ENCODE measurements at places on chromosomes 13 and 19.

DNA sequence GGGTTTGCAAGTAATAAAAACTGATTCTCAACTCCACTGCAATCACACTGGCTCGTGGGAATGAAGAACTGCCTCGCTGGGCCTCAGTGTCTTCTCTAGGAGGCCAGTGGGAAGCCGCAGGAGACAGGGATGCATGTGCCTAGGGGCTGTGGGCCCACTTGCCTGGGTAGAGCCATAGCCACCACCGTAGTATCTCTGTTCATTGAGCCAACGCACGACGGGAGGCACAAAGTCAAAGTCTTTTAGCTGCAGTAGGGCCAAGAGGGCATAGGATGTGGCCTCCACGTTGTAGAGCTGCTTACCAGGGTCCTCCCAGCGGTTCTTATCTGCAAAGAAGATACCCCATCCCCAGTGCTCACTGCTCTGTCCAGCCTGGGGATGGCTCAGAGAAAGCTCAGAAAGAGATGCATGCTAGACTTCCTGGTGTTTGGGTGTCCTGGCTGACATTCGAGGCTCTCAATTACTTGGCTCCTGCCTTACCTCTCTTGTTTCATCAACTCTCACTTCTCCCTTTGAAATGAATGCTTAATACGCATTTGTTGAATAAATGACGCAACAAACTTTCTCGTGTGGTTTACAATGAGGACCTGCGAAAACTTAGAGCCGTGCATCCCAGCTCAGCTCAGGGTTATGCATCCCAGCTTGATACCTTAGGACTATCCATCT is 16.1 kb upstream of the TNFSF14 start:
- DNase-seq, result peak; percentile 62

GRCh38 chr19:53521373-53522202 is 16.4 kb upstream of the ZNF331 start:
- DNase-seq, result no peak

DNA sequence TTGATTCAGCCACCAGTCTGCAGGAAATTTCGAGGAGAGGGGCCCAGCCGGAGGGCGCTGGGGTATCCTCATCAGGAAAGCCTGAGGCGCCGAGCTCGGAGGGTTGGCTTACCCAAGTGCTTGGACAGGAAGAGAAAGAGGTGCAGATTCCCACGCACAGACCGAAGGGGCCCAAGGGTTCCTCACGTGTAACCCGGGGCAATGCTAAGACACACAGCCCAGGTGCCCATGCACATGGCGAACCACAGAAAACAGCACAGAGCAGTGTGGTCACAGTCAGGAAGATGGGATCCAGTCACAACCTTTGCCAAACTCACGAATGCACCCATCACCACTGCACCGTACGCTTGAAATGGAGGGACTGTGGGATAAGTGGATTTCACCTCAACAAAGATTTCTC is 30.9 kb downstream of the GRTP1 start:
- no peak for DNase-seq

DNA sequence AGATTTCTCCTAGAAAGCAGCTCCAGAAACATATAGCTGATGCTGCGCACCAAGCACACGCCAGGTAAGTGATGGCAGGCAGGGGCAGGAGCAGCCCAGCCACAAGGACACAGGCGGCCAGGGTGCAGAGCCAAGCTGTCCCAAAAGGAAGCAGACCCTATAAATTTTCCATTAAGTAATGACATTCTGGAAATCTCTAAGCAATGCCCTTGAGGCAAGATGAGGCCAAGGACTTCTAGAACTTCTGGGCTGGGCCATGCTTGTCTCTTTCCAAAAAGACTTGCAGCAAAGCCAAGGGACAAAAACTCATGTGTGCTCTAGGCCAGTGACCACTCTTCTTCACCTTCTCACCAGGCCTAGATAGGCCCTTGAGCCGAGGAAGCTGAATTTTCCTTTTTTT is 42.2 kb upstream of the EPHX3 start:
- no peak for DNase-seq

DNA sequence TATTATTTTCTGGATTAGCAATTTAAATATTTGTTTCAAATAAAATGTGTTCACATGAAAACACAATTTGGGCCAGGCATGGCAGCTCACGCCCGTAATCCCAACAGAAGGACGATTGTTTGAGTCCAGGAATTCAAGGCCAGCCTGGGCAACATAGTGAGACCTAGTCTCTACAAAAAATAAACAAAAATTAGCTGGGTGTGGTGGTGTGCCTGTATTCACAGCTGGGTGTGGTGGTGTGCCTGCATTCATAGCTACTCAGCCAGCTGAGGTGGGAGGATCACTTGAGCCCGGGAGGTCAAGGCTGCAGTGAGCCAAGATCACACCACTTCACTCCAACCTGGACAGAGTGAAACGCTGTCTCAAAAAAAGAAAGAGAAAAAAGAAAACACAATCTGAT is 46.4 kb downstream of the KPNA3 start:
- no peak for DNase-seq

GRCh38 chr13:45086484-45086883 is 33.8 kb upstream of the GTF2F2 start:
- no peak for DNase-seq

DNA sequence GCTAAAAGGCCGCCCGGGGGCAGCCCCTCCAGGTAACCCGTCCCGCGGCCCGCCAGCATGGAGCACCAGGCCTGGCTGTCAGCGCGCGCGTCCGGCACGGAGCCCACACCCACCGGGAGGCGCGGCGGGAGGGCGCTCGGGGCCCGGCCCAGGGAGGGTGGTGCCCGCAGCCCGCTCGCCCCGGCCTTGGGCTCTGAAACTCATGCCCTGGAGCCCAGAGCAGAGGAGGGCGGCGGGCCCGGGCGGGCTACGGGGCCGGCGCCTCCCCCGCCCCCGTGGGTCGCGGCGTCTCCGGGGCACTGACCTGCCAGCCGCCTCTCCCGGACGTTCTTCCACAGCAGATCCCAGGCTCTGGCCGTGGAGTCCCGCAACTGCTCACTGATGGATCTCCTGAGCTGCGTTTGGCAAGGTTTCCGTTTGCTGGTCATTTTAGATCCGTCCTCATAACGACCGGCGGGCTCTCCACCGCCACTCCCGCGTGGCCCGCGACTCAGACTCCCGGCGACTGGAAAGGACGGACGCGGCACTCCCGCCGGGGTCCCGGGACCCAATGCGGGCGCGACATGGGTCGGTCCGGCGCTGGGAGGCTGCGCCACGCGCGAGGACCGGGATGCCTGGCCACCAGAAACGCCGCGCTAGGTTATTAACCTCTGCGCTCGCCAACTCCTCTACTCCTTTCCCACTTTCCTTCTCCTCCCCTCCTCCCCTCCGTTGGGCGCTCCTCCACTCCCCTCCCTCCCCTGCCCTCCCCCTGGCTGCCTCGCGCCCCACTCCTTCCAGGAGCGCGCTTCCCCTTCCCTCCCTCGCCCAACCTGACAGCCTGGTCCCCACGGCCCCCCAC is 64.7 kb upstream of the STARD13 start:
- DNase-seq, result no peak

GRCh38 chr13:75687150-75687763 is 51.1 kb downstream of the LMO7 start:
- DNase-seq, result no peak

DNA sequence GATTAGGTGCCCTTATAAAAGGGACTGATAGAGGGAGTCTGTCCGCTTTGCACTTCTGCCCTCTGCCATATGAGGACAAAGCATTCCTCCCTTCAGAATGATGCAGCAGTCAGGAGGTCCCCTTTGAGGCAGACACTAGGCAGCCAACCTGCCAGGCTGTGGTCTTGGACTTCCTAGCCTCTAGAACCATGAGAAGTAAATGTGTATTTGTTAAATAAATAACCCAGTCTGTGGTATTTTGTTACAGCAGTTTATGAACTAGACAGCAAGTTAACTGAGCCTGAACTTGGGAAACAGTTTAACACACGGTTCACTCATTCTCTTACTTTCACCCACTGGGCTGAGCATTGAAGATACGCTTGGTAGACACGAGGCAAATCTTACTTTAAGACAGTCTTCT is 313.2 kb downstream of the UQCRFS1 start:
- no peak for DNase-seq

GRCh38 chr19:55580628-55581144 is at the start of gene ZNF579:
TSS of gene ZNF579 (minus strand) at chr19:55580848. CDS start at chr19:55579639, 1,209 bp downstream.
- peak; percentile 65 for DNase-seq

GRCh38 chr13:96011291-96011872 is 41.8 kb downstream of the UGGT2 start:
- no peak for DNase-seq

DNA sequence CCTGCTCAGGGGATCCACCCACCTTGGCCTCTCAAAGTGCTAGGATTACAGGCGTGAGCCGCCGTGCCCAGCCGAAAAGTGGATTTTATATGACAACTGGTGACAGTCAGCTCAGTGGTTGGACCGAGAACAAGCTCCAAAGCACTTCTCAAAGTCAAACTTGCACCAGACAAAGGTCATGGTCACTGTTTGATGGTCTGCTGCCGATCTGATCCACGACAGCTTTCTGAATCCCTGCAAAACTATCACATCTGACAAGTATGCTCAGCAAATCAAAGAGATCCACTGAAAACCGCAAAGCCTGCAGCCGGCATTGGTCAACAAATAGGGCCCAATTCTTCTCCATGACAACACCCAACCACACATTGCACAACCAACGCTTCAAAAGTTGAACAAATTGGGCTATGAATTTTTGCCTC is 21.6 kb upstream of the NAA16 start:
- DNase-seq, result peak; percentile 47

- no peak for DNase-seq
These were observed 913.3 kb downstream of the UQCRFS1 start for GRCh38 chr19:28299649-28300048.

GRCh38 chr19:12872941-12873890 is 8.0 kb downstream of the DNASE2 start:
- DNase-seq, result peak; percentile 55

DNA sequence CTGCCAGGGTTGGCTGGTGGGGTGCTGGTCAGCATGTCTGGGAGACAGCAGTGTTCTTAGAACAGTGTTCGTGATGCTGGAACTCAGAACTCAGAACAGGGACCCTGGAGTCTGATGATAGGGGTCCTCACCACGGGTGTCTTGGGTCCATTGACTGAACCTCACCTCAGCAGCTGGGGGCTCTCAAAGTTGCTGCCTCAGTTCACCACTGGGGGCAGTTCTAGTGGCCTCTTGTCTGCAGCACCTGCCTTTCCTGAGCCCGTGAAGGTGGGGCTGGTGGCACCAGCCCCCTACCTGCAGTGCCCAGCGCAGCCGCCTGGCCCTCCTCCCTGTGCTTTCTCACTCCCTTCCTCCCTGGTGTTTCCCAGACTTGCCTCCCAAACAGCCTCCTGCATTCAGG is 28.5 kb downstream of the SAFB start:
- no peak for DNase-seq

- DNase-seq, result no peak
These were observed 213.7 kb downstream of the SLITRK5 start for GRCh38 chr13:87884884-87885283.

- no peak for DNase-seq
These were observed 39.9 kb downstream of the PCCA start for GRCh38 chr13:100128838-100129237.

DNA sequence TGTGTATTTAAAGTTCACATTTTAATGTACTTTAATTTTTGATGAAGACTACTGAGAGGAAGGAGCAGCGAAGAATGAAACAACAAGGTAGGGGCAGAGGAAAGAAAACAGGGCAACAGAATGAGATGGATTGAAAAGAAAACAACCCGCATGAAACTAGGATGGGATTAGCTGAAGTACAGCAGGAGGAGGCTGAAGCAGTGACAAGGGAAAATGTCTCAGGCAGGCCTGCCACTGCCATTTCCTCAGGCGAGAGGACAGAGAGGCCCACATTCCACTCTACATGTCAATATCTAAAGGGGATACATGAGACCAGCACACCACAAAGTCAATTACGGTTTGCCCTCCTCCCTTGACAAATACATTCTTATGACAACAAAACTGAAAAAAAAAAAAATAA is 1703.2 kb downstream of the EFNB2 start:
- DNase-seq, result no peak

- DNase-seq, result no peak
These were observed 521.9 kb downstream of the DIAPH3 start for GRCh38 chr13:59641817-59642216.

GRCh38 chr13:99469041-99469440 is 32.2 kb upstream of the TM9SF2 start:
- DNase-seq, result peak; percentile 41

- DNase-seq, result no peak
These were observed 2.8 kb downstream of the WTIP start for GRCh38 chr19:34484328-34484727.

DNA sequence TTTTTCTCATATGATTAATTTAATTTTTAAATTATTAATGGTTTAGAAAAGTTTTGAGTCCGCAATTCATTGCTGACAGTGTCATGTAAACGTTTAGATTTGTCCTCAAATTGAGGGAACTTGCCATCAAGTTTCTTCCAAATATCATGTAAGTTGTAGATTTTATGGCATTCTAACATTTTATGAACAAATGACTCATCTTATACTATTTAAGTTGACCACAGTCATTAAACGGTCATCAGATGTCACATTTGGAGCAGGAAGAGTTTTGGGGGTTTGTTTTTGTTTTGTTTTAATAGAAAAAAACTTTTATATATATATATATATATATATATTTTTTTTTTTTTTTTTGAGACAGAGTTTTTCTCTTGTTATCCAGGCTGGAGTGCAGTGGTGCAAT is 4.3 kb downstream of the ZNF114 start:
- no peak for DNase-seq

- DNase-seq, result no peak
These were observed 576.9 kb downstream of the IRS2 start for GRCh38 chr13:109209526-109209925.

GRCh38 chr13:66312312-66313087 is 917.6 kb downstream of the PCDH9 start:
- DNase-seq, result no peak

- no peak for DNase-seq
These were observed 19.0 kb upstream of the ISYNA1 start for GRCh38 chr19:18456974-18457373.

- DNase-seq, result no peak
These were observed 2.0 kb downstream of the NAA16 start for GRCh38 chr13:41313117-41313516.

DNA sequence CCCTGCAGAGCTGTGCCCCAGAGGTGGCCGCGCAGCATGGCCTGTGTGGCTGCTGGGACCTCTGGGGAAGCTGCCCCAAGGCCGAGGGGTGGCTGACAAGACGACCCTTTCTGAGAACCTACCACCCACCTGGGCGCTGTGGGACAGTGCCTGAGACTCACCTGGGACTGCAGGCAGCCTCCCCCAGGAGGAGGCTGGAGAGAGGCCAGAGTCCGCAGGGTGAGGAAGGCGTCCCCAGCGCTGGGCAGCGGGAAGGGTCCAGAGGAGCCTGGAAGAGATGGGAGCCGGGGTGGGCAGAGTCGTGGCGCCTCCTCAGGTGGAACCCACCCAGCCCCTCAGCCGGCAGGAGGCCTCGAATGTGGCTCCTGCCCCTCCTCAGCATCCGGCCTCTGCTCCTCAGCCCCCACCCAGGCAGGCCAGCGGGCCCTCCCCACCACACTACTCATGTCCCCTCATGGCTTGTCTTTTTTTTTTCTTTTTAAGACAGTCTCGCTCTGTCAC is 25.3 kb downstream of the CILP2 start:
- DNase-seq, result no peak

GRCh38 chr13:99464441-99464949 is 36.8 kb upstream of the TM9SF2 start:
- DNase-seq, result peak; percentile 36
